Caudate nucleus (tissue), 63 donors: ENCODE measurements at places on chromosomes 5 and 9.

DNA sequence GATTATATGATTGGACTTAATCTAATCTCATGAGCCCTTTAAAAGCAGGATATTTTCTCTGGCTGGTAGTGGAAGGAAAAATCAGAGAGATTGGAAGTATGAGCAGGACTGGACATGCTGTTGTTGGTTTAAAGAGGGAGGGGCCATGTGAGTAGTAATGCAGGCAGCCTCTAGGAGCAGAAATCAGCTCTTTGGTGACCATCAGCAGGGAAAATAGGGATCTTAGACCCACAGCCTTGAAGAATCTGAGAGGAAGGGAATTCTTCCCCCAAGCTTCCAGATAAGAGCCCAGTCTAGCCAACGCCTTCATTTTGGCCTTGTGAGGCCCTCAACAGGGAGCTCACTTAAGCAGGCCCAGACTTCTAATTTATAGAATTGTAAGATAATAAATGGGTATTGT is 9.5 kb downstream of the SH3GL2 start:
- DNase-seq, result no peak

DNA sequence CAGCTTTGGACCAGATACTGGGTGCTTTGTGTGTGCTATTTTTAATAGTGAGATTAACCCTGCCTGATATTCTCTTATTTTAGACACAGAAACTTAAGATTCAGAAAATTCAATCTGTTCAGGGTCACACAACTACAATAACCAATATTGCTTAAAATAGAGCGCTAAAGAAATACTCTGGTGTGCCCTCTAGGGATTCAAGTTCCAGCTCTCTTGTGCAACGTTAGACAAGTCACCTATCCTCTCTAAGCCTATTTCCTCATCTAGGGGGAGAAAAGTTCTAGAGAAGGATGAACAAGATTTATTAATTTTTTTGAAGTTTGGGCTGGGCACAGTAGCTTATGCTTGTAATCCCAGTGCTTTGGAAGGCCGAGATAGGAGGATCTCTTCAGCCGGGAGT is 2.1 kb upstream of the SCAI start:
- DNase-seq, result no peak

- DNase-seq, result no peak
These were observed 5.3 kb downstream of the CAVIN4 start for GRCh38 chr9:100583014-100583802.

GRCh38 chr9:108035487-108035886 is 545.9 kb upstream of the KLF4 start:
- no peak for DNase-seq

- DNase-seq, result no peak
These were observed 53.4 kb downstream of the GDNF start for GRCh38 chr5:37786416-37786815.

GRCh38 chr9:108707120-108707519 is 148.7 kb downstream of the ACTL7B start:
- DNase-seq, result no peak

GRCh38 chr5:157308836-157309465 is 43.0 kb downstream of the CYFIP2 start:
- DNase-seq, result no peak

DNA sequence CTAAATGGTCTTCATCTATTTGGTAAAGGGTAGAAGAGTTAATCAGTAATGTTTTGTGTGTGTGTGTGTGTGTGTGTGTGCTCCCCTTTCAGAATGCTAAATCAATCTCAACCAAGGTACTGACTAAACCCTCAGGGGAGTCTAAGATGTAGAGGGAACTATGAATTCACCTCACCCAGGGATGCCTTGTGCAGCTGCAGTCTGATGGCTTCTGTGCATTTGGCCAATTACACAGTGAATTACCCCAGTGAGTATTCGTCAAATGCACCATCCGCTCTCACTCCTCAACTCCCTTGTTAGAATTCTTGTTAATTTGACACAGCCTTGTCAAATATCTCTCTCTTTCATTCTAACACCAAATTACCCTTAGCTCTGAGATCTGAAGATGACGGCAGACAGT is 234.6 kb downstream of the GABRB2 start:
- no peak for DNase-seq

DNA sequence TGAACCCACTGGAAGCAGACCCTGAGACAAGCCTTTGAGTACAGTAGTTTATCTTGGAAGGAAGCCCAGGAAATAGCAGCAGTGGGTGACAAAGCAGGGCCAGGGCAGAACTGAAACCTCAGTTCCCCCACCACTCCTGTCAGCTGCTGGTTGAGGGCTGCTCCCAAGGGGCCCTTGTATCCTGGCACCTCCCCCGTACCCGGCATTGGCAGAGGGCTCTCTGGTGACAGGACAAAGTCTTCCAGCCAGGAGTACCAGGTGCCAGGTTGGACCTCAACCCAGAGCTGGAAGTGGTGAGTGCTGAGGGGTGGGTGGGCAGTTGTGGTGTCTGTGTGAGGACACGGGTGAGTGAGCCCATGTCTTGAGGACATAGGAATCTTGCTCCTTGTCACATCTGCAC is 123.3 kb downstream of the PHF2 start:
- DNase-seq, result no peak

DNA sequence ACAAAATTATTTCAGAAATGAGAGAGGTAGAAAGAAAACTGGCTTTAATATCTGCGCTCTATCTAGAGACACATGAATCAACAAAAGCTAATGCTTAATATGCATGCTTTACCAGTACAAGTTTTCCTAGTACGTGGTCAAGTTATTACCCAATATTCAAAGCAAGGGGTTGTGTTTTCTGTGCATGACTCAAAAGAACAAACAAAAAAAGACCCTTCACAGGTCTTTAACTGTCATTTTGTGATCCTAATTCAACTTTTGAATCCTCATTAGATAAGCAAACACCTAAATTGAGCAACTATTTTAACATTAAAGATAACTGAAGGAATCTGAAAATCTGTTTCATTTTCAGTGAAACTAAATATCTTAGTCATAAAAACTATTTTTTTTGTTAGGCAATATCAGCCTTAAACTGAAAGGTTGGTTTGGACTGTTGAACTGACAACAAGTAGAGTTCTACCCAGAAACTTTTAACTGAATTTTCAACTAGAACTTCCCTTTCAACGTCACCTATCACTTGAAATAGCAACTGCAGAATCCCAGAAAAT is 12.5 kb downstream of the ST8SIA4 start:
- DNase-seq, result no peak

DNA sequence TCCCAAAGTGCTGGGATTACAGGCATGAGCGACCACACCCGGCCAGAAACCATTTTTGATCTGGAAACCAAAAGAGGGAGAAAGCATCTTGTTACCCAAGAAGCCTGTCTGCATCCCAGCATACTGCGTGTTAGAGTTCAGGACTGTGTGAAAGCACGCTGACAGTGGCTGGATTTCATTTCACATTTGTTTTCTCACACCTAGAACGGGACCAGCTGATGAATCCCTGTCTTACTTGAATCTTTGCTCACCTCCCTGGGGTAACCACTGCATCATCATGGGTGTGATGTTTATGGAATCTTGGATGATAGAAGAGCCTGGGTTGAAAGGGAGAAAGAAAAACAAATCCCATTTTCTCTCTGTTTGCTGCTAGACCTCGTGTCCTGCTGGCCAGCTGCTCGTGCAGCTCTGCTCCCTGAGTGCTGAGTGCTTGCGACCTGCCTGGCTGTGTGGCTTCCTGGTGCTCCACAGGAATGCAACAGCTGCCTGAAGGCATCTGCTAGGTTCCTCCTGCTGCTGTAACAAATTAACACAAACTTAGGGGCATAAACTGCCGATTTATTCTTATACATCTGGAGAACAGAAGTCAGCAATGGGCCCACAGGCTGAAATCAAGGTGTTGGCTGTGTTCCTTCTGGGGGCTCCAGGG is 378.3 kb upstream of the DAP start:
- no peak for DNase-seq

DNA sequence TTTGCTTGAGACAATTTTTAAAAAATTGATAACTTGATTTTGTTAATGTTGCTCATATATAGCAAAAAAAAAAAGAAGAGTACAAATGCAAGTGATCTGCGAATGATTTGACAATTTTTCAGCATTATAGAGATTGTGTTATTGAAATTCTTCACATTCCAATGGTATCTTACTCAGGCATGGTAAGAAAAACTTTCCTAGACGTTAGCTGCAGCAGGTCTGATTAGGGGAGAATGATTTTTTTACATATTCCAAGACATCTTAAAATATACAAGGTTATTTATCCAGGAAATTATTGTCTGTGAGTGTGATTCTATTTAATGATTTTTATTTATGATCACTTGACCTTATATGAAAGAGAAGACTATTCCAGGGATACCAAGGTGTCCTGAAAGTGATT is 361.9 kb downstream of the MAT2B start:
- DNase-seq, result no peak

- no peak for DNase-seq
These were observed 60.6 kb downstream of the AUH start for GRCh38 chr9:91301161-91301560.

- no peak for DNase-seq
These were observed 41.3 kb downstream of the ROPN1L start for GRCh38 chr5:10482791-10483530.

- no peak for DNase-seq
These were observed 2.0 kb upstream of the AKNA start for GRCh38 chr9:114389612-114390368.
